ENCODE measurements at places on chromosomes 13 and 19.

DNA sequence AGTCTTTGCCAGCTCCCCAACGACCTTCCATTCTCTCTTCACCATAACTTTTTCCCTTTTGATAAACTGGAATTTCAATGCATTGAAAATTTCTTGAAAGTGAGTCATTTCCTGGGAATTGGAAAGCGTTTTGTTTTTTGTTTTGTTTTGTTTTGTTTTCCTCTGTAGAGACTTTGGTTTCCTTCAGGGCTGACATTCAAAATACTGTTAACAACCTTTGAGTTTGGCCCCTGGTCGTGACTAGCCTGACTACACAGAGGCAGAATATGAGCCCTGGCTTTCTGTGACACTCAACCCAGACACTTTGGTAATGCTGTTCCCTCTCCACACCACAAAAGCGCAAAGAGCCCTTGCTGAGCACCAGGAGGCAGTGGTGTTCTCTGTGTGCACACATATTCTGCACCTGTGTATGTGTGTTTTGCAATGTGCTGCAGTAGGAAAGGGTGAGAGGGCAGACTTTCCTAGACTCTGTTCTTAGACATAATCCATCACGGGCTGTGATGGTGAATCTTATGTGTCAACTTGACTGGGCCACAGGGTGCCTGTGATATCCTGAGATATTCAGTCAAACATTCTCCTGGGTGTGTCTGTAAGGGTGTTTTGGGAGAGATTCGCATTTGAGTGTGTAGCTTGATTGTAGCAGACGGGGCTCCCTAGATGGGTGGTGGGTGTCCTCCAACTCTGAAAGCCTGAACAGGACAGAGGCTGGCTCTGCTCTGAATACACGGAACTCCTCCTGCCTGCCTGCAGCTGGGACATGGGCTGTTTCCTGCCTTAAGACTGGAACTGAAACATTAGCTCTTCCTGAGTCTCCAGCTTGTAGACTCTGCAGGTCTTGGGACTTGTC, 29.5 kb upstream of the ANKRD10 start:
- peak; percentile 15 for DNase-seq

DNA sequence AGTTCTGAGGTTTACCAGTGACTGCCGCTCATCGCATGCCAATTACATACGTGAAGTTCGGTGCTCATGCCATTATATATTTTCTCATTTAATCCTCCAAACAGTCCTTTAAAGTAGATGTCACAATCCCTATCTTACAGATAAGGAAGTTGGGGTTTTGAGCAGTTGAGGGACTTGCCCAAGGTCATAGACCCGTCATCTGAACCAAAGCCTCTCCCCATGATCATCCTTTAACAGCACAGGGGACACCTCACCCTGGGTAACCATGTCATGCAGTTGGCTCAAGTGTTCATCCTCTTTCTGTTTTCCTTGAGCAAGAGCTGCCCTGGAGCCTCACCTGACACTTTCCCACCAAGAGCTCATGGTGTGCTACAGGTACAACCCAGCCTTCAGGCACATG, 69.1 kb downstream of the HSPH1 start:
- DNase-seq = no peak

GRCh38 chr19:23520441-23520840, 125.2 kb upstream of the ZNF91 start:
- DNase-seq = no peak

DNA sequence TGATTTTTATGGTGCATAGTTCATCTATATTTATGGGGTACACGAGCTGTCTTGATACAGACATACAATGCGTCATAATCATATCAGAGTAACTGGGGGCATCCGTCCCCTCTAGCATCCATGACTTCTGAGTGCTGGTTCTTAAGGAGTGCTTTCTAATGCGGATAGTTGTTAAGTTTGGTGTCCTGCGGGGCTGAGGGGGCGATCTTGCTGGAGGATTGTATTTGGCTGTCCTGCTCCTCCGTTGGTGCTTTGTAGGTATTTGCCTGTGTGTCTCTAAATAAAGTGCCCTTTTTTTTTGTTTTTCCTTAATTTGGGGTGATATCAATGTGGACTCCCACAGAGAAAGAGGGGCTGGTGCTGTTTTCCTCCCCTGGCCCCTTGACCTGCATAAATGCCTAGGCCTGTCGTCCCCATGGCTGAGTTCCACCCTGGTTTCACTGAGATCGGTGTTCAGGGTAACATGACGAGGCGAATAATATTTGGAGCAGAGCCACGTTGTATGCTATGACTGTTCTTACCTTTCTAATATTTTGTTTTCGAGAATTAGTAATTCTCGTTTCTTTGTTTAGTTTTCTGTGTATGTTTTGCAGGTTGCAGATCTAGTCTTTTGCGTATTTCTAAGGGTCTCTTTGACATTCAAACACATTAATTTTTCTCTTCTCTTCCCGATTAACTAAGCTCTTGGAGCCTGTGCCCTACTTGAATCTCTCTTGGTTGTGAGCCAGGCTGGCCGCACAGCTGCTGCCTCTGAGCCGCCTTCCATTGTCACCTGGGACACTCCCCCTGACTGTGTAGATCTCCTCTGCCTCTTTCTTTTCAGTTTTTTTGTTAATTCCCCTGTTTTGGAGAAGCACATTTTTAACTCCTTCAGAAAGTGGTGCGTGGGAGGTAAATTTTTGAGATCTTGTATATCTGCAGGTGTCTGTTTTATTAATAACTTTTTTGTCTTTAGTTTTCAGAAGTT, 100.3 kb downstream of the ARHGEF7 start:
- no peak for DNase-seq

DNA sequence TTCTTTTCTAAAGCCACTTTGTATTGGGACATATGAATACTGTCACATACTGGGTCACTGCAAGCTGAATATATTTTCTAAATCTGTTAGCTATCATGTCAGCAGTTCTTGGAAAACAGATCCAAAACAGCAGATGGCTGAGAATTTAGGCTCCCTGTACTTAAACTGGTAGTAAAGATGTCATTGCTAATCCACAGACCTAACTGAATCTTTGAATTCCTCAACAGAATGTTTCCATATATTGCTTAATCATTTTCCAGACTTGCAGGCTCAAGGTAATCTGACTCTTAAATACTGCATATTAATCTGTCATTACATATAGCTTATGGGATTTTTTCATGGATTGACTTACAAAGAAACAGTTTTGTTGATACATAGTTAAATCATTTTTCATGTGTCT, 639.0 kb upstream of the KLHL1 start:
- no peak for DNase-seq

DNA sequence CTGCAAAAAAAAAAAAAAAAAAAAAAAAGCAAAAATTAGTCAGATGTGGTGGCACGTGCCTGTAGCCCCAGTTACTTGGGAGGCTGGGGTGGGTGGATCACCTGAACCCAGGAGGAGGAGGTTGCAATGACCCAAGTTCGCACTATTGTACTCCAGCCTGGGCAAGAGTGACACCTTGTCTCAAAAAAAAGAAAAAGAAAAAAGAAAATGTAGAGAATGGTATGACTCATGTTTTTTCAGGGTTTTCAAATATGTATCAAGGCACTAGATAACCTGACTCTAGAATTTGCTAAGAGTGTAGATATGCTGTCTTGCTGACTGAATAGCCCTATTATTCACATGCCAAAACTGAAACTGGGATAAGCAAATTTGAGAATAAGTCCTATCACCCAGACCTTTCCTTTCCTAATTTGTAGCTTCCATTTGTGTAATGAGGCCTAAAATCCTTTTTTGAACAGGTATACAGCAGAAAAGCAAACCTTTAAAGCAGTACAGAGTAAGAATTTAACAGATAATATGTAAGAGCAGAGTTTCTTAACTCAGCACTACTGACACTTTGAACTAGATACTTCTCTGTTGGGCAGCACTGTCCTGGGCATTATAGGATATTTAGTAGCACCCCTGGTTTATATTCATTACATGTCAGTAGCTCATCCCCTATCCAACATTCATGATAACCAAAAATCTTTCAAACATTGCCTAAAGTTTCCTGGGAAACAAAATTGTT, 108.6 kb downstream of the ELF1 start:
- no peak for DNase-seq

- no peak for DNase-seq
Observed at GRCh38 chr19:46176116-46176860, 28.2 kb downstream of the IGFL2 start.

DNA sequence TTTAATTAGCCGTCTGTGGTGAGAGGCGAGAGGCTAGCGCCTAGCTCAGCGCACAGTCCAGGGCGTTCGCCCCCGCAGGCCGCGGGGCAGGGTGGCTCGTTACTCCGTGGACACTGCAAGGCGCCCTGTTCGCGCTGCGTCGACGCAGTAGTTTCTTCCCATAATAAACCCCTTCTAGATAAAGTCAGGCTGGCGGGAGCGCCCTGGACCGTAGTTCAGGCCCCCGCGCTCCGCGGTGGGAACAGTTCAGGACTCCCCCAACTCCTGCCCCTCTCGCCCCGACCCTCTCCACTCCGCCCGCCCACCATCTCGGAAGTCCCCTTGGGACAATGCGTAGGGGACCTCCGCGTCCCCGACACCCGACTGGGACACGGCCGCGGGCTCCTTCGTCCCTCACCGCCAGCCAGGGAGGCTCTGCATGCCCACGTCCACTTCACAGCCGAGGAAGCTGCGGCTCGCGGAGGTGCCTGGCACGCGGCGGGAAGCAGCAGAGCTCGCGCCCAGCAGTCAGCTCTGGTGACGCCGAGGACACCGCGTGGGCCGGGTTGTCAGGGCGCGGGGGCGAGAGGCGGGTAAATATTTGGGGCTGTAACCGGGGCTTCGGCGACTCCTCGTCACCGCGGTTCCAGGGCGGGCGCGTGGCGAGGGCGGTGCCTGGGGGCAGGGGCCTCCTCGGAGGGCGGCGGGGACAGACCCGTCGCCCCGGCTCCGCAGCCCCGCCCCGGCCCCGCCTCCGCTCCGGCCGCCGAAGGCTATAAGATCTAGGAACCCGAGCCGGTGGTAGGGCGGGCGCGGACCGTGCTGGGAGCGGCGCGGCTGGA, at the start of gene RGCC:
Gene RGCC, plus strand, starts transcription at position 783 of the 821 bp plus-strand sequence. CDS start 158 bp downstream, outside the sequence.
- peak; percentile 94 for DNase-seq

GRCh38 chr13:112569821-112570220, 18.1 kb downstream of the TUBGCP3 start:
- DNase-seq = no peak
